Activated CD8-positive, alpha-beta memory T cell treated with anti-CD3 and anti-CD28 coated beads, Interleukin-2, amount 10 ng/mL, durations not matched to agents 7 days and 5 days (primary cell): ENCODE measurements at places on chromosomes 2 and 18.

DNA sequence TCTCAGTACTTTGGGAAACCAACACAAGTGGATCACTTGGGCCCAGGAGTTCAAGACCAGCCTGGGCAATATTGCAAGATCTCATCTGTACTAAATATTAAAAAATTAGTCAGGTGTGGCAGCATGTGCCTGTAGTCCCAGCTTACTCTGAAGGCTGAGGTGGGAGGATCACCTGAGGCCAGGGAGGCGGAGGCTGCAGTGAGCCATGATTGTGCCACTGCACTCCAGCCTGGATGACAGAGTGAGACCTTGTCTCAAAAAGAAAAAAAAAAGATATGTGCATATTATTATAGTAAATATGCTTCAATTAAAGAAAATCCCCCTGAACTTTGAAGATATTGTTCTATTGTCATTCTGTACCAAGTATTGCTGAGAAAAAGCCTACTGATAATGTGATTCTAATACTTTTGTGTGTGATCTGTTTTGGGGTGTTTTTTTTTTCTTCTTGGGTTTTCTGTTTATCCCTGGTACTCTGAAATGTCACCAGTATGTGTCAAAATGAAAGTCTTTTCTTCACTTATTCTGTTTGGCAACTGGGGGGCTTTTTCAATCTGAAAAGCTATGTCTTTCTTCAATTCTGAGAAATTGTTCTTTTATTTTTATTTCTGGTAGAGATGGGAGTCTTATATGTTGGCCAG is 13.2 kb downstream of the NEURL3 start:
- no peak for DNase-seq

DNA sequence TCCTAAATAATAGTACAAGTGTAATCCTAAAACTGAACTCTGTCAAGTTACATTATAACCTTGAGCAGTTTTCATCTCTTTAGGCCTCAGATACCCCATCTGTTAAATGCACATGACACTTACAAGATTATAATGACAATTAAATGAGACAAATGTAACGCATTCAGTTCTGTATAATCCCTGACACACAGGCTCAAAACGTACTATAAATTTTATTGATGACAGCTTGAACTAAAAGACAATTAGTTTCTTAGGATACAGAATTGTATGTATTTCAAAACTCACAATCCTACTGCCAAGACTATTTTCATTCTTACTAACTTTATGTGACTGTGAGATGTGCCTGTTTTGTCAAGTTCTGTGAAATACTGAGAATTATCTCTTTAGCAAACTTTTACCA is 56.2 kb downstream of the GFPT1 start:
- no peak for DNase-seq

GRCh38 chr18:55607773-55608172 is 19.8 kb upstream of the TCF4 start:
- DNase-seq: no peak

DNA sequence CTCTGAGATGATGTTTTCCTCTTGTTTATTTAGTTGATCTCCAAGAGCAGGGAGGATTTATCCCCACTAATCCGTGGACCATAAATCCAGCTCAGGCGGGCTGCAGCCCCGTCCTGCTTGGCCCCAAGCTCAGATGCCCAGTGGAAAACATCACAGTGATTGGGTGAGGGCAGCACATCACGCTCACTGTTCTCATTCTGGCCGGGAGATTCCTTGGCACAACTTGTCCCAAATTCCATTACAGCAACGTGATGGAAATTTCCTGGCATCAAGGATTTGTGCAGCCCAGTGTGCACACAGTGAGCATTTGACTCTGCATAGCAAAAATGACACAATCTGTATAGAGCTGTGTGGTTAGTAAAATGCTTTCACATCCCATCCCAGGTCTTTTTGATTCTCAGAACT is 96.8 kb downstream of the VAPA start:
- no peak for DNase-seq

- no peak for DNase-seq
Measured at GRCh38 chr2:30312916-30313315, 81.6 kb downstream of the LBH start.

GRCh38 chr2:236105955-236106607 is 62.1 kb downstream of the GBX2 start:
- DNase-seq: no peak
